Temporal lobe (tissue), 4 donors: ENCODE measurements at places on chromosomes 4 and X. TPM values are rescaled to one million over a fixed set of nuclear protein-coding genes. Genes with fewer than 3 reads are reported as not detected.

The GATB gene
- 15.7 TPM for total RNA-seq

The HELT gene
- total RNA-seq: not detected

The ZBED1 gene
- total RNA-seq: 27.3 TPM

The DGKK gene
- total RNA-seq: 0.49 TPM

The PABPC1L2A gene
- total RNA-seq: 1.7 TPM

The DCX gene
- total RNA-seq: 461 TPM

The FAAH2 gene
- 3.7 TPM for total RNA-seq

The PABPC1L2B gene
- not detected for total RNA-seq

The FGD1 gene
- 11.1 TPM for total RNA-seq

The ABLIM2 gene
- 11.6 TPM for total RNA-seq

The FGF5 gene
- 1.2 TPM for total RNA-seq

The OPN1MW2 gene
- total RNA-seq: not detected

The HTRA3 gene
- total RNA-seq: 2.0 TPM

The GSX2 gene
- total RNA-seq: 1.7 TPM

The BTC gene
- 0.25 TPM for total RNA-seq

The GABRG1 gene
- total RNA-seq: 21.9 TPM

The CPZ gene
- 2.5 TPM for total RNA-seq

The NR3C2 gene
- total RNA-seq: 5.2 TPM

The ARHGAP24 gene
- total RNA-seq: 1.5 TPM
